ENCODE measurements at places on chromosomes 3 and 15.
A peak's percentile ranks its signal among the peaks of the same experiment; 100 is the strongest.

GRCh38 chr15:90031231-90031791 is 30.2 kb downstream of the ZNF710 start:
- DNase-seq, result peak; percentile 35

DNA sequence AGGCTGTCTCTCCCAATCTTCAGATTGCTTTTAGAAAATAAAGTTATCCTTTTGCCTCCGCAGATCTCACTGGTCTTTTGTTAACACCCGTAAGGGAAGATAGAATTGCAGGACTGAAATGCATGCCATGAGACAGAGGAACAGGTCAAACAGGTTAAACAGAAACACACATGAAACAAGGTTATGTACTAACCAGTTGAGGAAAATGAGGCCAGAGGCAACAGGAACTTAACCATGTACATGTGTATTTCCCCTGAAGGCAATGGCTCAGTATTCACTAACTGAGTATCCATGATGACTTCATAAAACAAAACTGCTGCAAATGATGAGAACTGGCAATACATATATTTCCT is 169.1 kb upstream of the NSMCE3 start:
- no peak for DNase-seq

GRCh38 chr15:43186003-43186353 is 775 bp downstream of the CCNDBP1 start:
- no peak for DNase-seq

DNA sequence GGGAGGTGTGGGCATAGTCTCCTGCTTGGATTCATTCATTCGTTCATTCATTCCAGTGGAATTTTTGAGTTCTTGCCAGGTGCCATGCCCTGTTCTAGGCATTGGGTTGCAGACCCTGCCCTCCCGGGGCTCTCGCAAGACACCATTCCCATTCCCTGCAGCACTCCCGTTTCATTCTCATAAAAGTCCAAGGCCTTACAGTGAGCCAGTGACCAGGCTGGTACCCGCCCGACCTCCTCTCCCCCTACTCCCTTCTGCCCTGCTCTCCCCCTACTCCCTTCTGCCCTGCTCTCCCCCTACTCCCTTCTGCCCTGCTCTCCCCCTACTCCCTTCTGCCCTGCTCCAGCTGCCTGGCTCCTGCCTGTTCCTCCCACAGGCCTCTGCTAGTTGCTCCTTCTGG is 41.9 kb downstream of the AMOTL2 start:
- DNase-seq, result no peak

GRCh38 chr15:59137566-59137965 is 32.6 kb downstream of the CCNB2 start:
- DNase-seq, result no peak

DNA sequence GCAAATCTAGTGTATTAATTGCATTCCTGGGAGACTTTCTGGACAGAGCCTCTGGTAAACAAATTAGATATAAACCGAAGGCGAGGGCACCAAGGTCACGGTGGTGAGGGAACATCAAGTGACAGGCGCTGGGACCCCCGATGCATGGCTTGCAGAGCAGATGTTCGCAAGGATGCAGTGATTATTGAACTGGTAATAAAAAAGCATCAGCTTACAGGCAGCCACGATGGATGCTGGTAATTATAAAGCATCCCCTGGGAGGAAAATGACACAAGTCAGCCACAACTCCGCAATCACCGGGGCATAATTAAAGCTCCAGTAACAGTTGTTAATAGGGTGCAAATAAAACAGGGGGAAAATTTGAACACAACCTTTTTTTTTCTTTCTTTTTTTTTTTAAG is 231.1 kb upstream of the DPH6 start:
- DNase-seq, result no peak

All from NCI-H526 treated with DMSO at 0.1 percent for 48 hours (cell line).